ENCODE measurements at places on chromosomes 6 and 20. TPM values are rescaled to one million over a fixed set of nuclear protein-coding genes. Genes with fewer than 3 reads are reported as not detected.

The CDSN gene
- not detected for total RNA-seq

The FAM217A gene
- total RNA-seq: not detected

The LIME1 gene
- 7.0 TPM for total RNA-seq

The SNAI1 gene
- total RNA-seq: 0.11 TPM

The F13A1 gene
- total RNA-seq: under 0.01 TPM

The RAET1L gene
- not detected for total RNA-seq

The LSM14B gene
- 54.5 TPM for total RNA-seq

The IL17A gene
- not detected for total RNA-seq

The PTGIS gene
- total RNA-seq: 58.2 TPM

The GINS1 gene
- total RNA-seq: 6.0 TPM

The SPATA2 gene
- total RNA-seq: 1.2 TPM

The UST gene
- 27.1 TPM for total RNA-seq
